Skin of body (tissue), 3 donors: ENCODE measurements at places on chromosomes 5 and 9. TPM values are rescaled to one million over a fixed set of nuclear protein-coding genes. Genes with fewer than 3 reads are reported as not detected.

Gene ST8SIA4
- 10.9 TPM for total RNA-seq

Gene PCSK1
- under 0.01 TPM for total RNA-seq

Gene RGS7BP
- total RNA-seq, result 0.89 TPM

Gene LCN6
- not detected for total RNA-seq

Gene PDE6A
- total RNA-seq, result not detected

Gene PDE8B
- total RNA-seq, result 5.3 TPM

Gene F2RL2
- 12.3 TPM for total RNA-seq

Gene CNTFR
- total RNA-seq, result 7.5 TPM

Gene TMEM252
- total RNA-seq, result not detected

Gene ARL14EPL
- not detected for total RNA-seq

Gene FOXD4L4
- 0.20 TPM for total RNA-seq

Gene IL4
- total RNA-seq, result not detected

Gene GADD45G
- total RNA-seq, result 8.3 TPM

Gene CEP78
- total RNA-seq, result 22.7 TPM

Gene MEGF10
- total RNA-seq, result 4.7 TPM

Gene HK3
- 7.1 TPM for total RNA-seq

Gene SLC6A3
- not detected for total RNA-seq

Gene SLC36A3
- not detected for total RNA-seq

Gene NEUROG1
- total RNA-seq, result not detected
